Karpas-422 (cell line): ENCODE measurements at places on chromosomes 7 and 10. TPM values are rescaled to one million over a fixed set of nuclear protein-coding genes. Genes with fewer than 3 reads are reported as not detected.

- DNase-seq: no peak
These were observed 32.3 kb downstream of the REEP3 start for GRCh38 chr10:63553473-63553872.

- DNase-seq: no peak
These were observed 47.5 kb downstream of the BMPER start for GRCh38 chr7:33952824-33953223.

Gene SEMA4G
- not detected in 2 replicates for total RNA-seq

DNA sequence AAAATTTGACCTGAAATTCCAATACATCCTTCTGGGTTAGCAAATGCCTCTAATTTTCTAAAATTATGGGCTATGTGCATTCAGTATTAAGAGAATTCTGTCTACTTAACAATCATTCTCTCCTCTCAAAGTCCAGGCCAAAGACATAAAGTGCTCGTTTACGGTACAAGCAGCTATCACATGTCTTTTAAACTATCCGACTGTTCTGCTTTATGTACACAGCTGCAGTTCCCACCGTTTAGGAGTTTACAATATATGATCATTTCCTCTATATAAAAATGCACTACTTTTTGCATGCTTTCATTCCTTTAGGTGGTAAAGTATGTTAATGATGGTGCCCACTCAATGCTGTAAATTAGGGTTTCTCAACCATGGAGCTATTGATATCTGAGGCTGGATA is 34.0 kb downstream of the CDK6 start:
- no peak for DNase-seq

DNA sequence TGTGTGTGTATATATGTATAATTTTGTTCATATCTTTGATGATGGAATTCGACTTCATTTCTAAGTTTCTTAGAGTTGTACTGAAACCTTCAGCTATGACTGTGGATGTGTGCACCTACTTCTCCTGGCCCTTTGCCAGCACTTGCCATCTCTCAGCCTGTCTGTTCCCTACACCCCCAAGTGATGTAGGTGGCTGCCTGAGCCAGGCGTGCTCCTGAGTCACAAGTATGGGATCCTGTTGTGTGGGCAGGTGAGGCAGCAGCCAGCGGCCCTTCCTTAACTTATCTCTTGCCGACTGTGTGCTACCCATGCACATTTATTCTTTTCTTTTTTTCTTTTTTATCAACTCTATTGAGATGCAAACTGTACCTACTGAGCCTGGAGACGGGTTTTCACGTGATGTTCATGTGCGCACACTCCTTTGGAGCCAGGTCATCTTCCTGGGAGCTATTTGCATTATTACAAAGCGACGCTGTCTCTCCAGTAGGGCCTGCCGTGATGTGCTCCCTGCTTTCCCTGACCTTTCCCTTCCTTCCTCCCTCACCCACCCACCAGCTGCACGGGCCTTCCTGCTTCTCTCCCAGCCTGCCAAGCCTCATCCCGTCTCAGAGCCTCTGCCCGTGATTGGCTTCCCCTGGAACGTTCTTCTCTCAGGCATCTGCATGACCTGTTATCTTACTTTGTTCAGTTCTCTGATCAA is 31.3 kb upstream of the GALNT11 start:
- no peak for DNase-seq

DNA sequence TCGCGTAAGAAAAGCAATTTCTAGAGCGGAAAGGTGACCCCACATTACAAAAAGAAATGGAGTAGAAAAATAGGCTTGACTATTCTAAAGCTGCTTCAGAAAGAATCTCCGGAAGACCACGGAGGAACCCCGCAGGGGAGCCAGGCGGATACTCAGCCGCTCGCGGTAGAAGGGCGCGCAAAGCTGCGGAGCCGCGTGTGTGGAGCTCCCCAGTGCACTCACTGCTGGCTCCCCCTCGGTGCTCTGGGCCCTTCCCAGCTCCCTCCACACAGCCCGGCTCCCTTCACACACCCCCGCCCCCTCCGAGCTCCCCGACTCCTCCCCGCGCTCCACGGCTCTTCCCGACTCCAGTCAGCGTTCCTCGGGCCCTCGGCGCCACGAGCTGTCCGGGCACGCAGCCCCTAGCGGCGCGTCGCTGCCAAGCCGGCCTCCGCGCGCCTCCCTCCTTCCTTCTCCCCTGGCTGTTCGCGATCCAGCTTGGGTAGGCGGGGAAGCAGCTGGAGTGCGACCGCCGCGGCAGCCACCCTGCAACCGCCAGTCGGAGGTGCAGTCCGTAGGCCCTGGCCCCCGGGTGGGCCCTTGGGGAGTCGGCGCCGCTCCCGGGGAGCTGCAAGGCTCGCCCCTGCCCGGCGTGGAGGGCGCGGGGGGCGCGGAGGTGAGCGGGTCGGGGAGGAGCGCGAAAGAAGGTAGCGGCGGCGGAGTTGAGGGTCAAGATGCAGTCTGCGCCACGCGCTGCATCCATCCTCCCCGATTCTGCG is at the start of gene STEAP2:
Gene STEAP2 (plus strand): TSS at position 350 of the 758 bp plus-strand sequence. CDS start 13,343 bp downstream, outside the sequence.
- DNase-seq: no peak

GRCh38 chr7:1150400-1151002 is 9.5 kb downstream of the ZFAND2A start:
- no peak for DNase-seq

DNA sequence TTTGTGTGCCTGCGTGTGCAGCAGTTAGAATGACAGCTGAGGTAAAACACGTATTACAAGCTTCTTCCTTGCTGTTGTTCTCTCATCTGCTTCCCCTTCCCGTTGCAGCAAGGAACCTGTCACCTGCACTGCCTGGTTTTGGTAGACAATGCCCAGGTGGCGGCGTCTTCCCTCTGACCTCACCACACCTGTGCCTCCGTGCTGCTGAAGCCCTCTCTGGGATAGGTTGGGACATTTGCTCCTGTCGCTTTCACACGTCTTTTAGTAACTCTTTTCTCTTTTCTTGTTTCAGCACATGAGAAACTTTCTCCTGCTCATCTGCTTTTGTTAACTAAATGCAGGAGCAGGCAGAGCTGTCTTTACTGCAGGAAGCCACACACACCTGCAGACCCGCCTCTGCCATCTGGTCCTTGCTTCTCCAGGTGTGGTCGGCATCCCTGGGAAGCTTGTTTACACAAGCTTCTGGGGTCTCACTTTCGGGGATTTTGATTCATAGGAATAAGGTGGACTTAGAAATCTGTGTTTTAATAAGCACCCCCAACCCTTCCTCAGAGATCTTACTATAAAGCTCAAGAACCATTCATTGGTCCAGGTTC is 60.7 kb upstream of the EXOC6 start:
- DNase-seq: no peak

Gene TUBB8
- not detected in 2 replicates for total RNA-seq

Gene CYP3A7
- total RNA-seq: not detected in 2 replicates

GRCh38 chr7:28093623-28094232 is 86.9 kb downstream of the JAZF1 start:
- DNase-seq: peak; percentile 83

- DNase-seq: peak; percentile 68
These were observed 1.1 kb upstream of the GTF2I start for GRCh38 chr7:74656441-74656836.

- DNase-seq: no peak
These were observed 116.8 kb downstream of the MAD1L1 start for GRCh38 chr7:2115760-2116447.

DNA sequence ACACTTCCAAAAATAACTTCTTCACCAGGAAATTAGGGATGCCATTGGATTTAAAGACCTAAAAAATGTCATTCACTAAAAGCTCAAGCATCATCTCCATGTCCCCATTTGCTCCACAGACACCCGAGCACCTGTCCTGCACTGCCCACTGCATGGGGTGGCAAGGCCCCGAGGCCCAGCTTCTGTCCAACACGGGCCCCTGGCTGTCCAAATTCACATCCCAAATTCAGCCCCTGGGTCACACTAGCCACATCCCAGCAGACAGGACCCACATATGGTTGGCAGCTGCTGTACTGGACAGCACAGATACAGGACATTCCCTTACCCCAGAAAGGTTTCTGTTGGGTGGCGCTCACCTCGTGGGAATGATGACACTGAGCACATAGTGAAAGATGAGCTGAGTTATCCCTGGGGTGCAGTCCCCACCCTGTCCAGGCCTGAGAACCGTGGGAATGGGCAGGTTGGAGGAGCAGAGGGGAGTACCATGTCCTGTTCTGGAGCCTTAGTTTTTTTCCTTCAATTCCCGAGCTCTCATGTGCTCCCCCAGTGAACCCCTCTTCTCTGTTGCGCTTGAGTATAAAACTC is 55.3 kb downstream of the CSGALNACT2 start:
- no peak for DNase-seq

DNA sequence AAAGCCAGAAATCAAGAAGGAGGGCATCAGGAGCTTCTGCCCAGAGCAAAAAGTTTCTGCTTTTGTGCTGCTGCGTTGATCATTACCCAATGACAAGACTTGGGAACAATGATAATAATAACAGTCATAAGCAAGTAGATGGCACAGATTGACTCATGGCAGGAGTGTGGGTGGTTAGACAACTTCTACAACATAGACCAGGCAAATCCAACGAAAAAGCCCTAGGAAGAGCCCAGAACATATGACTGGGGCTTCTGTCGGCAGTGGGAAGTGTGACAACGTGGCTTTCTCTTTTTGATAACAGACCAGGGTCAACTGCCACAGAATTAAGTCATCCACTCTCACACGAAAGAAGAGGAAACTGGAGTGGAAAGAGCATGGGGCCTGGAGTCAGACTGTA is 85.4 kb upstream of the TRIL start:
- no peak for DNase-seq

DNA sequence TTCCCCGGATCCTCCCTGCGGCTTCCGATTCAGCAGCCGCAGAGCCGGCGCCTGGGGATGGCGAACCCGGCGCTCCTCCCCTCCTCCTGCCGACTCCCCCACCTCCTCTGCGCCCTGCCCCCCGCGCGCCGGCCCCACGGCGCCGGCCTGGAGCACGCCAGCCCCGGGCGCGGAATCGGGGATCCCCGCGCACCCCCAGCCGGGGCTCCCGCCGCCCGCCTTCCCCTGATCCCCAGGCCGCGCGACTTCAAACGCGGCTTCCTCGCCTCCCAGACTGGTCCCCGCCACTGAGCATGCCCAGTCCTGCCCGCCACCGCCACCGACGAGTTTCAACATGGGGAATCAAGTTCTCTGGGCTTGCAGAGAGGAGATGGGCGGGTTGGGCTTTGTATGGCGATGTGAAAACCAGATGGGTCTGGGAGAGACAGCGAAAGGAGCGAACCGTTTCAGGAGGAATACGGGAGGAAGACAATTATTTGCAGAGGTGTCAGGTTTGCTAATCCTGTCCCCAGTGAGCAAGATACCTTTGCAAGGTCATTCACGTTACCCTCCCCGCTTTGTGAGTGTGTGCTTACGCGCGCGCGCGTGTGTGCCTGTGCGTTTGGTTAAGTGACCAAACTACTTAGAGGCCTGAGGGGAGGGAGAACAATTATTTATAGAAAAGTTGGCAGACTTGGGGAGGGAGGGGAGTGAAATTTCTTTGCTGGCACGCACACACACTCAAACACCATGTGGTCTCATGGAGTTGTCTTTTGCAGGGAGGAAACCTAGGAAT is at the start of gene PANK1:
Gene PANK1 (minus strand): TSS at position 276 of the 775 bp plus-strand sequence. CDS start 351 bp downstream, outside the sequence.
- DNase-seq: peak; percentile 86

- no peak for DNase-seq
These were observed 31.0 kb upstream of the PWWP2B start for GRCh38 chr10:132366006-132366405.

DNA sequence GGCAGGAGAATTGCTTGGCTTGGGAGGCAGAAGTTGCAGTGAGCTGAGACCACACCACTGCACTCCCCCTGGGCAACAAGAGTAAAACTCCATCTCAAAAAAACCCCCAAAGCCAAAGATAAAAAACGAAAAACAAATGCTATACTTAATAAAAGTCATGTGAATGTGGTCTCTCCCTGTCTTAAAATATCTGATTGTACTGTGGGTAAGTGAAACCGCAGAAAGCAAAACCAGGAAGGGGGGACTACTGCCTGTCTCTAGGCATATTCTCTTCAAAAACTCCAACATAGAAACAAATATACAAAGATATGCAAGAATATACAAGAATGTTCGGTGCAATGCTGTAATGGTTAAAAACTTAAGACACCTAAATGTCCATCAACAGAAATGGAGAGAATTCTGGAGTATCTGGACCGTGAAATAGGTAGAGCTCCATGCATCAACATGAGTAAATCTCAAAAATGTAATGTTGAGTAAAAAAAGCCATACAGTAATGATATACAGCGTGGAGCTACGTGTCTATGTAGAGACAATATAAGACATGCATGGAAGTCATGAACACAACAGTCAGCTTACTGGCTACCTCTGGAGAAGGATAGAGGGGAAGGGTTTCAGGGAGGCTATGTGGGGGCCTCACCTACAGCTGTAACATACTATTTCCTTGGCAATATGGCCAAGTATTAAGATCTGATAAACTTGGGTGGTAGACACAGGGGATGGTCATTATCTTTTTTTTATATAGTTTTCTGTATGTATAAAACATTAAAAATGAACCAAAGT is 2.1 kb downstream of the ZNF394 start:
- no peak for DNase-seq

DNA sequence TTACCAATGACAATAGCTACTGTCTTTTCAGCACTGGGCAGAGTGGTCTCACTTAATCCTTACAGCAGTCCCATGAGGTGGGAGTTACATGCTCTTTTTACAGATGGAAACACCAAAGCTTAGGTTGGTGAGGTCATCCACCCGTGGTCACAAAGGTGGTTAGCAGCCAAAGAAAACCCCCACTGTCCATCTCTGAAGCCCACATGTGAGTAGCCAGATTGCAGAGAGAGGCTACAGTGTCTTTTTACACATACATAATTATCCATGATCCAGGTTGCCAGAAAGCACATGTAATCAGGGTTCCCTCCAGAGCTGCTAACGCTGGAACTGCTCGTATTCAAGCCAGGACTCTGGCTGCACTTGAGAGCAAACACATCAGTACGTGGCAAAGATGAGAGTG is 24.6 kb upstream of the ANKRD2 start:
- DNase-seq: no peak

DNA sequence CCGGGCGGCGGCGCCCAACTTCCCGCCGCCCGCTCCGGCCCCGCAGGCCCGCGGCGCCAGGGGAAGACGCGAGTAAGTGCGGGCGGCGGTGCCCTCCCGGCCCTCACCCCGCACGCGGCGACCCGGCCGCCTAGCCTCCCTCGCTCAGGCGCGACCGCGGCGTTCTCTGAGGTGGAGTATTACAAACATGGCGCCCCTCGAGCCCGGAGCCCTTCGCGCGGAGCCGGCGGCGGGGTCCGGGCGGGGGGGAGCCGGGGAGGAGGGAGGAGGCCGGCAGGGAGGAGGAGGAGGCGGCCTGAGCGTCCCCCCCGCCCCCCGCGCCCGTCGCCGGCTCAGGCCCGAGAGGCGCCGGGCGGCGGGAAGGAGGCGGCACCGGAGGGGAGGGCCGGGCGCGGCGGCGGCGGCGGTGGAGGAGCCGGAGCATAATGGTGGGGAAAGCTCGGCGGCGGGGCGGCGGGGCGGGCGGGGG is at the start of gene ZMYND11:
Gene ZMYND11 (plus strand): TSS at position 324 of the 469 bp plus-strand sequence. CDS start 44,558 bp downstream, outside the sequence.
- DNase-seq: peak; percentile 62

DNA sequence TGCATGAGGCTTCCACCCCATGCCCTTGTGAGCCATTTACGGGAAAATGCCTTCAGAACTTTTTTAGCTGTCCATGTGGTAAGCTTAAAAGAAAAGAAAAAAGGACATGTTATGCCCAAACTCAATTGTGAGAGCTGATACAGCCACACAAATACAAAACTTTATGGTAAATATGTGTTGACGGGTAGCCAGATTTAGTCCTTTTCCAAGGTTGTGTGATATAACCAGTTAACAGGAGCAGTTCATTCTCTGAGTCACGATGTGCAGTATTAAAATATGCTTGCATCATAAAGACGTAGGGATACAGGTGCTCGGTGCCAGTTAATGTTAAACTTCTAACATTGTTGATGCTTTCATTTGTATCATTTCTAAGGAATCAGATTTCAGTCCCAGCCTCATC is 350.4 kb downstream of the DNAJB6 start:
- no peak for DNase-seq

- DNase-seq: peak; percentile 80
These were observed 72.1 kb upstream of the STARD3NL start for GRCh38 chr7:38105874-38106483.

Gene RRP12
- total RNA-seq: 16.2 and 16.5 TPM in 2 replicates
